Activated CD8-positive, alpha-beta memory T cell treated with anti-CD3 and anti-CD28 coated beads for 48 hours (primary cell): ENCODE measurements at places on chromosomes 7 and 10.

DNA sequence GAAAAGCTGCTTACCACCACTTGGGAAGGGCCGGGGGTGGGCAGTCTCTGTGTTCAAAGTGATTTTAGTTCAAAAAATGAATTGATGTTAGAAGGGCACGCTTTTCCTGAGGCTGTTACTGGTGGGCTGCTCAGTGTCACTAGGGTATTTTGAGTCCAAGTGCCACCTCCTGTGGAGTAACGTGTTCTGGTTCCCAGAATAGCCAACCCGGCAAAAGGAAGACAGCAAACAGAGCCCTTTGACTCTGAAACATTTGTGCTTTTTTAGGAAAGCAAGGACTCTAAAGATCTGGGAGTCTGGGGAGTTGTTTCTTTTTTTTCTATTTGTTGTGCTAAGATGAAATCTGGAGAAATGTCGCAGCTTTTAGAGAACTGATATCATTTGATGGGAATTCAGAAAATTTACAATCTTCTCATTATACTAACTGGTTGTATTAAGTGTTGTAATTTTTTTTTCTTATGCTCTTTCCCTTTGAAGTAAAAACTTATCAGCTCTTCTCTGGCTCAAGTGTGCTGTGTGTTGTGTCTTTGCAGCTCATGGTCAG lies 66.2 kb downstream of the MKX start:
- DNase-seq, result no peak

DNA sequence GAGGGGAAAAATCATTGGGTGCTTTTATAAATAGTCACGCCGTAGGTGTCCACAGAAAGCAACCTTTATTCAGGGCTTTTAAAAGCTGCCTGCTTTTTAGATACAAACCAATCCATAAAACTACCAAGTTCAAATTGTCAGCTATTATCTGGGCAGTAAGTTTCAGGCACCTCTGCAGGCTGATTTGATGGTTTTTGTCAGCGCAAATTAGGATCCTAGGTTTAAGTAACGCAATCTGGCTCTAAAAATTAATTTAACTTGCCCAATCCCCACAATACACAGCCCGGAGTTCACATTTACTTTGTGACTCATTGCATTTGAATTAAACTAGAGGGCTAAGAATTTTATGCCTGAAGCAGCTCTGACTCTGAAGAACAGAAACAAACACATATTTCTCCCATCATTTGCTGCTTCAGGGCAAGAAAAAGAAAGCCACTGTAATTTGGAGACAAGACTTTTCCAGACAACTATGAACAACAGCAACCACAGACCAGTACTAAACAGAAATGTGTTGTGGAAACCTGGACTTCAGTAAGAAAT lies 43.3 kb downstream of the NRP1 start:
- no peak for DNase-seq

DNA sequence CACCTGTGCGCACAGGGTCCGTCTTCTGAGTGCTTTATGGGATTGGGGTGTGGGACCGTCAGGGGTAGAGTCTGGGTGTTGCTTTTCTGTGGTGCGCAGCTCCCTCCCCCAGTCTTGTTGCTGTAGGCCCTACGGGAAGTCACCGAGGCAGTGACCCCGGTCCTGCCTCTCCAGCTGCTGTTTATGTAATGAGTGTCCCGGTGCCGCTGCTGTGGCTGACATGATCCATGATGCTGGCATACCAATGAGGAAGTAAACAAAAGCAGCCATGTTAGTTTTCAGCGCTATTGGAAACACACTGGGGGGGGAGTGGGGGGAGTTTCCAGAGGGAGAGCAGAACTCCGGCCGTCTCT lies 1.1 kb downstream of the TRIM8 start:
- DNase-seq, result no peak

GRCh38 chr10:27534161-27534700 lies 30.1 kb downstream of the RAB18 start:
- DNase-seq, result no peak

- DNase-seq, result no peak
Measured at GRCh38 chr7:2518737-2519118, 846 bp upstream of the LFNG start.

- DNase-seq, result no peak
Measured at GRCh38 chr7:18020138-18020715, 7.4 kb downstream of the PRPS1L1 start.
